Uterus (tissue), 4 donors: ENCODE measurements at places on chromosomes 1 and 21. TPM values are rescaled to one million over a fixed set of nuclear protein-coding genes. Genes with fewer than 3 reads are reported as not detected.

Gene KCNK1
- 1.0 TPM for total RNA-seq

Gene WLS
- 44.1 TPM for total RNA-seq

Gene PLD5
- total RNA-seq, result 6.1 TPM

Gene SH2D5
- total RNA-seq, result 0.55 TPM
